ENCODE measurements at places on chromosomes 6 and 20.

DNA sequence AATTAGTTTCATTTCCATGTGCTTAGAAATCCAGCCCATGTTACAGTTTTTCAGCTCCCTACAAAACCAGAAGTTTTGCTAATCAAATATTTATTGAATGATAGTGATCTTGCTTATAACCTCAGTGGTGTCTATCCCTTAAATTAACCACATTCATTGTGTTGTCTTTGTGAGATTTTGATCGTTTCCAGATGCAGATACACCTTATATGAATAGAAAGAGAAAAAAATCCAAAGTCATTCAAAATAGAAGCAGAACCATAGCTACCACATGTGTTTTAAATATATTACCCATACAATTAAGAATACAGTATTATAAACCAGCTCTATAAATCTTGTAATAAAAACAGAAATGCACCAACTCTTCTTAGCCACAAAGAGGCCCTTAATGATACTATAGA is 60.6 kb upstream of the RREB1 start:
- DNase-seq = peak; percentile 81

DNA sequence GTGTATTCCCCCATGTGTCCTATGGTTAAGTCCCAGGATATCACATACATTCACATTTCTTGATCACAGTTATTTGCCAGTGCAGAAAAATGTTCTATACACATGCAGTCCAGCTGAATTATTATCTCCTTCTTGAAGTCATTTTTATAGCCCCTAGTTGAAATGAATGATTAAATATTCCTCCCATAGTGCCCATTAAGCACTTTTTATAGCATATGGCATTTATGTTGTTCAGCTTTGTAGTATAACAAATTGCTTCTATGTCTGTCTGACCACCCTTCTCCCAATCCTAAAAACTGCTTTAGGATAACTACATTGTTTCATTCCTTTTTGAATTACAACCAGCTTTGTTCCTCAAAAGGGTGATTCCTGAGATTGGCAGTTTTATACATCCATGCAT is 123.5 kb downstream of the ADGRB3 start:
- no peak for DNase-seq

- DNase-seq = no peak
These were observed 7.0 kb upstream of the RALGAPA2 start for GRCh38 chr20:20719411-20719810.

GRCh38 chr6:22943327-22943726 is 374.0 kb downstream of the HDGFL1 start:
- no peak for DNase-seq

- peak; percentile 93 for DNase-seq
These were observed 158.5 kb downstream of the SASH1 start for GRCh38 chr6:148501178-148501590.

DNA sequence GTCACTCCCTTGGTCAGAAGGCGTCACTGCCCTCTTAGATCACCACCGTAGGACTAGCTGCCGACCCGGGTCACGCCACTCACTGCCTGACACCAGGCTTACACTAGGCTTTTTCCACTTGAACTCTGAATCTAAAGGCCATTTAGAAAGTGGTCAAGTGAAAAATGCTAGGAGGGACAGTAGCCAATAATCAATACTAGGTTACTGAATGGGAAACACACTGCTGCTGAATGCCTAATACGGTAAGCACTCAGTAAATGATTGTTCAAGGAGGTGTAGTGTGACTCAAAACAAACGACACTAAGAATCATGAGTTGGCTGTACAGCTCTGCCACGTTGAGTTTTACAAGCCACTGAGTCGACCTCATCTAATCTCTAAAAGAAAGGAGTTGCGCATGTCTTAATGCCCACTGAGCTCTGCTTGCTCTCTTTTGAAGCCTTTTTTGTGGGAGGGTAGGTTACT is 760 bp upstream of the IBTK start:
- peak; percentile 24 for DNase-seq

GRCh38 chr20:47533518-47534062 is 31.9 kb downstream of the NCOA3 start:
- no peak for DNase-seq

DNA sequence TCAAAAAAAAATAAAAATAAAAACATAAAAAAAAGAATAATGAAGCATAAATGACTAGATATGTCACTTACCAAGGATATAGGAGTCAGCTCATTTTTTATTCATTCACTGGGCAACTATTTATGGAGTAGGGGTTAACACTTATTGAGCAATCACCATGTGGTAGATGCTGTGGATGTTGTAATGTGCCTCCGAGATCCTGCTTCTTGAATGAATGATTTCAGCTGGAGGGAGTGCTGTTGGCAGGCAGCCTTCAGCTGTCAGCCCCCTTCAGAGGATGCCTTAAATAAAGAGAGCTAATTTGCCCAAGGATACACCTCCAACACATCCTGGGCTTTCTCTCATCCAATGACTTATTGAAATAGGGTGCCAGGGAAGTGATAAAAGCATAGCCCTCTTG is 229.5 kb upstream of the DTNBP1 start:
- DNase-seq = peak; percentile 26

GRCh38 chr6:115947966-115948541 is 112.6 kb downstream of the FRK start:
- no peak for DNase-seq

GRCh38 chr6:137910424-137910834 is 43.4 kb downstream of the TNFAIP3 start:
- peak; percentile 56 for DNase-seq

- no peak for DNase-seq
These were observed 373.3 kb downstream of the CDKAL1 start for GRCh38 chr6:20907486-20908071.

GRCh38 chr6:7823552-7823951 is 87.0 kb downstream of the TXNDC5 start:
- no peak for DNase-seq

GRCh38 chr20:1437235-1437904 is 29.3 kb downstream of the NSFL1C start:
- DNase-seq = peak; percentile 71

DNA sequence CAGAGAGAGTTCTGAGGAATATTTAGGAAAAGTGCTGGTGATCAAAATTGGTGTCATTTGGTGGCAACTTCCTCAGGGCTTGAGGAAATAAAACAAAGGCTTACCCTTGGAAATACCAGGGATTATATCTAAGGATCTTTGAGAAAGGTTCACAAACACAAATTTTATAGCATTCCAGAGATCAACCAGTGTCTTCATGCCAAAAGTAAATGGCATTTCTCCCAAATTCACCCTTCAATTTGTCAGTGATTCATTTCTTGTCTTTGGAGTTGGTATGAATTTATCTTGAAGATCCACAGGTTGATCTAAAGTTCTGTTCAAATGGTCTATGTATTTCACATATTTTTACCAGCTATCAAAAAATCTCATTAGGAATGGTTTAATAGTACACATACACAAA is 181.5 kb downstream of the FUT9 start:
- no peak for DNase-seq

DNA sequence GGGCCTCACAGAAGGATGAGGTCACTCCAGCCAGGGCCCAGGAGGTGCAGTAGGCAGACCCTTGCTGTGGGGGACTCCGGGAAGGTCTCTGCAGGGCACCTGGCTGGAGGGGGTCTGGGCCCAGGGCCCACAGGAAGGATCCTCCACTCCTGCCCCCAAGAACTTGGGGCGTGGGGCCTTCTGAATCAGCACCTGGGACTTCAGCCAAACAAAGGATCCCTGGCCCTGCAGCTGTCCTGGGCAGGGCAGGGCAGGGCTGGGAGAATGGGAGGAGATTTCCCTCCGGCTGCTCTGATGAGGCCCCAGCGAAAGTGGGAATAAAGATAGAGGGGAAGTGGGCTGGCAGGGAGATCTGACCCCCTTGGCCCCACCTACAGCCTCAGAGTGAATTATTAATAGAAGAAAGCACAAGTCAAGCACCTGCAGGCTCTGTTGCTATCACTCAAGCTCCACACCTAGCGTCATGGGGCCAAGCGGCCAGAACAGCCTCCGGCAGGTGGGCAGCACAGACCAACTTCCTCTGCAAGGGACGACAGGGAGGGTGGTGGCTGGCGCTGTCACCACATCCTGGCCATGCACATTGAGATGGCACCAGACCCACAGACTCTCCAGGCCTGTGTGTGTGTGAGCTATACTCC is 61.6 kb upstream of the MRPS10 start:
- peak; percentile 28 for DNase-seq

DNA sequence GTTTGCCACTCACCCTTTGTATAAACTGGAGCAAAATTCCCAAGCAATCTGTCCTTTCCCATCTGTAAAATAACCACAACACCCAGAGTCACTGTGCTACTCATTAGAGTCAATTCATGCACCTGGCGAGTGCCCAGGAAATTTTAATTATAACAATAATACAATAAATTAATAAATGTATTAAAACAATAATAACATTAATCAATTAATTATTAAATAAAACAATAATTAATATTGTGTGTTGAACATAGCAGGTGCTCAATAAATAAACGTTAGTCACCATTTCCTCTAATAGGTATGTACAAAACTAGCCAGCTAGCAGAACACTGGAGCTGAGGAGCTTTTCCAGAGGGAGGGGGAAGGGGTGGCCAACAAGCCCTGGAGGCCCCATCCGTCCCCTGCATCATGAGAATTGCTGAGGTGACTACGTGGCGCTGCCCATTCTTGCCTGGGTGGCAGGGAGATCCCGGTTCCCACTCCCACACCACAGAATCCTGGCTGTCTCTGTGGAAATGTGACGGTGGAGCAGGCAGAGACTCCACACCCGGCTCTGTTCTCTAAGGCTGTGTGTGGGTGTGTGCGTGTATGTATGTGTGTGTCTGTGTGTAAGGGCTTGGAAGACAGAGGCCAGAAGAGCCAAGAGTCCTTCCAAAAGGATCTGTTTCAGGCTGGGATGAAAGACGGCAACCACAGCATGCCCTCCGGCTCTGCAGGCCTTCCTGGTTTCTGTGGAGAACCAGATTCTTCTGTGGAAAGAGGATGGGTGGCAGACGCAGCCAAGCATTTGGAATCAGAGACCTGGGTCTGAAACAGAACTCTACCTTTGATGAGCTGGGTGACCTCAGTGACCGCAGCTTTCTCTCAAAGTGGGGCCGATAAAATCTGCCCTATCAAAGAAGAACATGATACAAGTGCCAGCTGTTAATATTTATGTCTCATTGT is 18.8 kb upstream of the EZR start:
- no peak for DNase-seq

GRCh38 chr20:61880706-61881105 is 185.0 kb downstream of the TAF4 start:
- no peak for DNase-seq

- DNase-seq = no peak
These were observed 413.9 kb upstream of the JARID2 start for GRCh38 chr6:14831937-14832336.

GRCh38 chr6:23140871-23141270 is 571.5 kb downstream of the HDGFL1 start:
- DNase-seq = peak; percentile 43

DNA sequence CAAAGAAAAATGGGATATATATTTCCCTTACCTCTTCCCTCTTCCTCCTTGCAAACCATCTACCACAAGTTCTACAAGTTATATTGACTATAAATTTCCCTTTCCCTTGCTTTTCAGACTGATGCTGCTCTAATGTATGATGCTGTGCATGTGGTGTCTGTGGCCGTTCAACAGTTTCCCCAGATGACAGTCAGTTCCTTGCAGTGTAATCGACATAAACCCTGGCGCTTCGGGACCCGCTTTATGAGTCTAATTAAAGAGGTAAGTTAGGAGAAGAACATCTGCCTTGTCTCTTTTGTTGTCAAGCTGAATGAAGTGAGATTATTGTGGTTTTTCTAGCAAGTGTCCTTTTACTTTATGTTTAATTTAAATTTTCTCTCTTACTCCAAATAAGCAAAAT is 406.0 kb downstream of the GRIK2 start:
- DNase-seq = no peak

- DNase-seq = peak; percentile 84
These were observed 97.8 kb downstream of the ANKS1A start for GRCh38 chr6:34986845-34987246.

- DNase-seq = no peak
These were observed 14.2 kb downstream of the VAPB start for GRCh38 chr20:58403272-58403671.

GRCh38 chr20:32201296-32201976 is 6.1 kb downstream of the PLAGL2 start:
- peak; percentile 29 for DNase-seq

DNA sequence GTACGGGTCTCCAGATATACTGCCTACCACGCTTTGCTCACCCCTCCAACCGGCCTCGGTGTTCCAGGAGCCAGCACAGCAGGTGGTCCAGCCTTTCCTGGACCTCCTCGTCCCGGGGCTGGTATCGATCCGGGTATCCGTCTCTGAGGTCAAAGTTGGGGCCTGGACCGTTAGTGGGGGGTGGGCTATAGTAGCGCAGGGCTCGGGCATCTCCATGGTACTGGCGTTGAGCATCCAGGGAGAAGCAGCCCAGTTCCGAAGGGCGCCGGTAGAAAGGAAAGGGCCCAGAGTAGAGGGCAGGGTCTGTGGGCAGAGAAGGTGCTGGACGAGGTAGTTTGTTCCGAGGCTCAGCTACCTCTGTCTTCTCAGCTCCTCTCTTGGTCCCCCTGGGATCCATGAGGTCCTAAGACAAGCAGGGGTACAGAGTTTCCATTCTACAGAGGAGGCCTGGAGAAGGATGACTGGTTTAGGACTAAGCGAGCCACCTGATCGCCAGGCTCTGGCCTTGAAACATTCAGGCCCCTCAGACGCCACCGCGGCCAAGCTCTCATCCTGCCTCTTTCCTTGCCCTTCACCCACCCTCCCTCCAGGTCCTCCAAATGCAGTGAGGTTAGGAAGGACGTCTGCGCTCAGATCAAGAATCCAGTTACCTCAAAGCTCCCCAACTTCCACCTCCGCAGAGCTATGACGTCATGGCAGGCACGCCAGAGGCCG is 502 bp downstream of the DXO start:
- no peak for DNase-seq

GRCh38 chr6:42009844-42010184 is 40.5 kb upstream of the TAF8 start:
- no peak for DNase-seq

GRCh38 chr6:37018198-37019064 is 13.0 kb downstream of the FGD2 start:
- DNase-seq = peak; percentile 86

DNA sequence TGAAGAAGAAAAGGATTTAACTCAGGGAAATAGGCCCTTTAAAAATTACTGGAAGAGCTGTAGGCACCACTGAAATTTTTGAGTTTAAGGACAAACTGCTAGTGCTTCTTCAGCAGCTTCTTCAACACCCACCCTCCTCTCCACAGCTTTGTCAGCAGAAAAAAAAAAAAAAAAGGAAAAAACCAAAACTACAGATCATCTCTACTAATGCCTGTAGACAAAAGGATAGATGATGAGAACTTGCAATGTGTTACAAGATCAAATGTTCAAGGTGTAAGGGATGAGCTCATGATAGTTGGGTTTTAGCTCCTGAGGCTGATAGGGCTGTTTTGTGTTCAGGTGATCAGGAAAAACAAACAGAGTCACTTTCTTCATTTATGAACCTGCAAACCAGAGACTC is 55.2 kb upstream of the PREP start:
- no peak for DNase-seq

- no peak for DNase-seq
These were observed 156.1 kb downstream of the F13A1 start for GRCh38 chr6:6164367-6164766.

- no peak for DNase-seq
These were observed 3.9 kb downstream of the CDH26 start for GRCh38 chr20:59962155-59962554.

Data from fibroblast of upper back skin (primary cell).